ENCODE measurements at places on chromosomes 3 and 15.

GRCh38 chr3:29503958-29504357, 223.1 kb downstream of the RBMS3 start:
- no peaks in the 10 kb centered on the region for H3K4me1 ChIP-seq
- H3K27me3 ChIP-seq = no peaks in the 10 kb centered on the region
- H3K27ac ChIP-seq = no peak overlapping the region
- DNase-seq = no peak
- H3K4me3 ChIP-seq = no peak overlapping the region
- no peaks in the 10 kb centered on the region for H3K36me3 ChIP-seq

DNA sequence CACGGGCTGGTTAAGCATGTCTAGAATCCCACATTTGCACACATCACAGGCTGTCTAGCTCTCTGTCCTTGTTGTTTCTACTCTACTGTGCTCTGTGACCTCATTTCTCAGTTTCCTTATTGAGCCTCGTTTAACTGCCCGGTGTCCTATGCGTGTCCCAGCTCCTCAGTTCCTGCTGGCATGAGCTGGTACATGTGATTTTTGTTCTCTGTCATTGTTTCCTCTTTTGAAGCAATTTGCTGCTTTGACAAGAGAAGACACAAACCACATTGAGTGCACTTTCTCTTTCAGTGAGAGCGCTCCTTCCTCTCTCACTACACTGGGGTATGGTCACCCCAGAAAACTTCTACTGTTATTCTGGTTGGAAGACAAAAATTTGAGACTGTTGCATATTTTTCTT, 563.5 kb downstream of the PDCD6IP start:
- no peak for DNase-seq
- no peaks in the 10 kb centered on the region for H3K36me3 ChIP-seq
- no peak overlapping the region for H3K27ac ChIP-seq
- H3K4me3 ChIP-seq = no peak overlapping the region
- no peaks in the 10 kb centered on the region for H3K4me1 ChIP-seq

DNA sequence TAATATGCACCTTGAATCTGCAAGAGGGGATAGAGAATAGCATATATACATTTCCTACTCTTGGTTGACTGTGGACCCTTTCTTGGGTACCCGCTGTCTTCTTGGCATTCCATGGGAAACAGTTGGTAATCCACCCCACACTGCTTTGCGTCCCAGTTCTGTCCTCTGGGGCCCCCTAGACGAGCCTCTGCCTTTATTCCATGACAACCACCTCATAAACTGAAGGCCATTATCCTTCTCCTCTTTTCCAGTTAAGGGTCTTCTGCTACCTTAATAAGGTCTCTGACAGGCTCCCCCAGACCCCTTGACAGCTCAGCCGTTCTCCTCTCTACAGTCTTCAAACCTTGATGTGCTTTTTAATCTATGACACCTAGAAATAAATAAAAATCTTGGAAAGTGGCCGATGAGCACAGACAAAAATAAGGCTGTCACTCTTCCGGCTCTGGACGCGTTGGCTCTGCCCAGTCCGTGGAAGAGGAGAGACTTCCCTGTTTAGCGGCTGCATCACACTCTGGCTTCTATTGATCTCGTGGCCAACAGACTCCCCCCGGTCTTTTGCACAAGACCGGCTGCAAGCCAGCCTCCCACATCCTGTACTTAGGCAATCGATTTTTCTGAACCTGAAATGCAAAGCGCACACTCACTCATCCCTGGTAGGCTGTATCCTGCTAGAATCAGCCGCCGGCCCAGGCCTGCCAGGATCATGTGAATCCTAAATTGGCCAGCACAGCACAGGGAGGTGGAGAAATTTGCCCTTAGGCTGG, 251.0 kb upstream of the TLE3 start:
- no peak for DNase-seq
- no peak overlapping the region for H3K27ac ChIP-seq
- H3K4me1 ChIP-seq = no peaks in the 10 kb centered on the region
- peaks cover 12% of the 10 kb centered on the region for H3K27me3 ChIP-seq
- no peaks in the 10 kb centered on the region for H3K36me3 ChIP-seq
- no peak overlapping the region for H3K4me3 ChIP-seq

DNA sequence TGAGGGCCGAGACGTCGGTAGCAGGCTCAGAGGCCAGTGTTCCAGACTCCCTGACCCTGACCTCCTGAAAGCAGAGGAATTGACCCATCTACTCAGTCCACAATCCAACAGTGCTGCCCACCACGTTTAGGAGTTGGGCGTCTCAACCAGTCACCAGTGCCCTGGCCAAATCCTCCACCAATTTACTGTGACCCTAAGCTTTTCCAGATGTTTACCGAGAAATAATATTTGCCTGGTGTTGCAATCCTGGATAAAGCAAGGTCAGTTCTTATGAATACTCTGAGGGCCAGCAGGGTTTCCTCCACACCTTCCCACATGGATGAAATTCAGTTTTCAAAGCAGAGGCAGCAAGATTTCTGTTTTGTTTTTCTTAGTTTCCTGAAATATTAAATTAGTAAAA, 7.5 kb upstream of the APOD start:
- no peak overlapping the region for H3K4me3 ChIP-seq
- no peaks in the 10 kb centered on the region for H3K4me1 ChIP-seq
- no peak overlapping the region for H3K27ac ChIP-seq
- no peak for DNase-seq

DNA sequence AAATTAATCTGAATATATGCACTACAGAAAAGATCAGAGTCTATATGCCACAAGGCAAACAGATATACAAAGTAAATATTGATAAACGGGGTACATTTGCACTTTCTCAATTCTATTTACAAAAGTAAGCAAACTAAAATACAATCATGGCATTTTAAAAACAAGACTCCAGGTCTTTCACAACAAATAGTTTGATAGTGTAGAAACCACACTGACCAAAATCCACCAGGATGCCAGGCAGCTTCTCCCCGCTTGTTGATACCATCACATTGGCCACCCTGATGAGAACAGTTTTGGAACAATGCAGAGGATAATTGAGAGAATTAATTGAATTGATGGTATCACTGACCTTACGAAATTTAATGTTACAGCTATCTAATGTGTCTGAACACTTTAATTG, 190.6 kb upstream of the TMCO5A start:
- H3K36me3 ChIP-seq = no peaks in the 10 kb centered on the region
- no peaks in the 10 kb centered on the region for H3K4me1 ChIP-seq
- no peak for DNase-seq
- no peak overlapping the region for H3K4me3 ChIP-seq

GRCh38 chr3:44576613-44577012, 8.2 kb upstream of the ZNF660 start:
- H3K36me3 ChIP-seq = peaks cover 22% of the 10 kb centered on the region
- no peak overlapping the region for H3K4me3 ChIP-seq
- no peaks in the 10 kb centered on the region for H3K4me1 ChIP-seq

DNA sequence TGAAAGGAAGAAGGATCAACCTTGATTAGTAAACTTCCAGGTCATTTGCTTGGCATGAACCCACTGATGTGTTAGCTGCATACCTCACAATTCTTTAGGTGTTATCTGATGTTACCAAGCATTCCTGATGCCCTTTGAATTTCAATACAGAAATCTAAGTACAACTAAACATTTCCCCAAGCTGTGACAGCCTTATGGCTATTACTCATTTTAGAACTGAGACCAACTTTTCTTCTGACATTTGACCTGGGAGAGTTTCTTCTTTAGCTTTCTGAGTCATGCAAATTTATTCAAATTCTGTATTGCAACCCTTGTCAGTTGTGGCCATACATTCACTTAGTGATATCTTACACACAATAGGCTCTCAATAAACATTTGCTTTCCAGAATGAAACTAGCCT, 124.3 kb downstream of the TIGIT start:
- no peaks in the 10 kb centered on the region for H3K36me3 ChIP-seq
- H3K27ac ChIP-seq = no peak overlapping the region

- H3K27me3 ChIP-seq = peaks cover 3% of the 10 kb centered on the region
- H3K36me3 ChIP-seq = no peaks in the 10 kb centered on the region
- DNase-seq = no peak
- no peaks in the 10 kb centered on the region for H3K4me1 ChIP-seq
- no peak overlapping the region for H3K4me3 ChIP-seq
These were observed 74.7 kb downstream of the MAGI1 start for GRCh38 chr3:65963787-65964677.

GRCh38 chr3:79467721-79468120, 300.1 kb downstream of the ROBO1 start:
- H3K4me3 ChIP-seq = no peak overlapping the region
- H3K4me1 ChIP-seq = no peaks in the 10 kb centered on the region
- no peak overlapping the region for H3K27ac ChIP-seq
- DNase-seq = no peak
- H3K27me3 ChIP-seq = no peaks in the 10 kb centered on the region

DNA sequence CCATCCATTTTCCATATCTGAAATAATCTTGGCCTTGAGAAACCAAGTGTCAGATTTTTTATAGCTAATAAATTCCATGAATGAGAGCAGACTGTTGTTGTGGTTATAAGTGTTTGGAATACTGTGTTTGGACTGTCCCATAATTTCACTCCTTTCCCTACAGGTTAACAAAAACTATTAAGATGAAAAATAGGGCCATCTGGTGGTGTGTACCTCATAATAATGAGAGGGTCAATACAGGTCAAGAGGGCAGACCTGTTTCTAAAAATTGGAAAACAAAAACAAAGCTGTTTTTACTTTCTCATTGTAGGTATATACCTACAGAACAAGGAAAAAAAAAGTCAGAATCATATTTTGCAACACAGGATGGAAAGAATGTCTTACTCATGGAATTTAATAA, 553.8 kb upstream of the SGO1 start:
- DNase-seq = no peak
- no peak overlapping the region for H3K4me3 ChIP-seq
- H3K27ac ChIP-seq = no peak overlapping the region

GRCh38 chr15:73333001-73333400, 35.8 kb downstream of the HCN4 start:
- no peaks in the 10 kb centered on the region for H3K36me3 ChIP-seq
- no peaks in the 10 kb centered on the region for H3K27me3 ChIP-seq
- DNase-seq = no peak
- H3K27ac ChIP-seq = no peak overlapping the region

- no peak overlapping the region for H3K27ac ChIP-seq
- H3K4me3 ChIP-seq = no peak overlapping the region
- H3K4me1 ChIP-seq = no peaks in the 10 kb centered on the region
- no peak for DNase-seq
- H3K27me3 ChIP-seq = no peaks in the 10 kb centered on the region
These were observed 405.1 kb downstream of the LSAMP start for GRCh38 chr3:116040152-116040551.

DNA sequence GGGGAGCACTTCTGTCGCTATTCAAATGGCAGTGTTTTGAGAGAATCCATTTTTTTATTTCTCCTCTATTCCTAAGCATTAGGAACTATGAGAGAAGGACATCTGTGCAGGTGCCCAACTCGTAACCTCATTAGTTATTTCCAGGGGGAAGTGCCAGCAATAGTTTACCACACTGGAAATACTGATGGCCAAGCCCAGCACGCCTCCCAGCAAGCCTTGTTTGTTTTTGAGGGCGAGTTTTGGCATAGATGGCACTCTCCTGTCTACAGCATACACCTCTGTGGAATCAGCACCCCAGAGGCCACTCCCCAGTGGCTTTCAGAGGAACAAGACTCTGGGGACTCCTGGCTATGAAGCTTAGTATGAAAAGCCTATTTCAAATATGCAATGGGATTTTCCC, 36.6 kb downstream of the FAN1 start:
- H3K27ac ChIP-seq = no peak overlapping the region
- H3K4me1 ChIP-seq = no peaks in the 10 kb centered on the region
- DNase-seq = no peak
- H3K27me3 ChIP-seq = peaks cover 1% of the 10 kb centered on the region
- H3K36me3 ChIP-seq = peaks cover 54% of the 10 kb centered on the region
- no peak overlapping the region for H3K4me3 ChIP-seq

DNA sequence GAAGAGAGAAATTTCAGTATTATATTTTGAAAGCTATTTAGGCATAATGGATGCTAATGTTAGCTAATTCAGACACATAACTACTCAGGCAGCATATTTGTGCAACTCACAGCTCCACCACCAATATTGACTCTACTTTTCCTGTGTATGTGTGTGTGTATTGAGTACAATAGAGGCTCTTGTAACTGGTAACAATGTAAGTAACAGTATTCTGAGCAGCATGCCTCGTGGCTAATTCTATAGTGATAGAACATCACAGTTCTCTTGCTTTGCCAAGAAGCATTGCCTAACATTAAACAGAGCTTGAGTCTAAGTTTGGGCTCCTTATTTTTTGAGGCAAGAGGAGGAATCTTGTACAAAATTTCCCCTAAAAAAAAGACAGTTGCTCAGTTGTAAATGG, 98.6 kb upstream of the ARHGEF26 start:
- H3K4me1 ChIP-seq = no peaks in the 10 kb centered on the region
- no peak overlapping the region for H3K4me3 ChIP-seq
- no peaks in the 10 kb centered on the region for H3K36me3 ChIP-seq
- peaks cover 10% of the 10 kb centered on the region for H3K27me3 ChIP-seq
- no peak for DNase-seq

GRCh38 chr3:138384531-138384930, 36.2 kb downstream of the MRAS start:
- H3K27ac ChIP-seq = no peak overlapping the region
- no peaks in the 10 kb centered on the region for H3K4me1 ChIP-seq
- no peaks in the 10 kb centered on the region for H3K36me3 ChIP-seq
- no peak overlapping the region for H3K4me3 ChIP-seq

DNA sequence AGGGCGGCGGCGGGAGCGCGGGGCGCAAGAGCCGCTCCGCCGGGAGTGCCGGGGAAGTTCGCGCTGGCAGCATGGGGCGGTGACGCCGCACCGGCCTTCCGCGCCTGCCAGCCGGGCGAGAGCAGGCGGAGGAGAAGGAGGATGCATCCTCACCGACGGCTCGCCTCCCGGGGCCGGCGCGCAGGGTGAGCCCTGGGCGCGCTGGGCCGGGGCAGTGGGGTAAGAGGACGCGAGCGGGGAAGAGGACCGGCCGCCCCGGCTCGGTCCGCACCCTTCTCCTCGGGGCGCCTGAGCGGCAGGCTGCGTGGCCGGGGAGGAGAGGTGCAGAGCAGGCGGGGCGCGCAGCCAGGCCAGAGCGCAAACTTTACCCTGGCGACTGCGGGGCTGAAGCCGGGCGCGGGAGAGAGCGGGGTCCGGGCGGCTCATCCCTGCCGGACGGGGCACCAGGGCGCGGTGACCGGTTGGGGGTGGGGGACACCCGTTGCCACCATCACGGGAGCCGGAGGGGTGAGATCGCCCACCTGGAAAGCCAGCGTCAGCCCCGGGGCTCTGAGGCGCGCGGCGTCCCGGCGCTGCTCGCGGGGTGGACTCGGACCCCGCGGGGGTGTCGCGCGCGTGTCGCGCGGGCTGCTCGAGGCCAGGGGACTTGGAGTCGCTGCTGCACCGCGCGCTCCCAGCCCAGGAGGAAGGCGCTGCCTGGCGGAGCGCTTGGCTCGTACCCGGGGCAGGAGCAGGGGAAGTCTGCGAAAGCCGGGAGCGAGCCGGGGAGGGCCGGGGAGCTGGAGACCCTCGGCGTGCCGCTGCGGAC, 542 bp downstream of the GABRA5 start:
- DNase-seq = no peak
- H3K4me1 ChIP-seq = no peaks in the 10 kb centered on the region
- peaks cover 4% of the 10 kb centered on the region for H3K36me3 ChIP-seq
- H3K4me3 ChIP-seq = no peak overlapping the region

DNA sequence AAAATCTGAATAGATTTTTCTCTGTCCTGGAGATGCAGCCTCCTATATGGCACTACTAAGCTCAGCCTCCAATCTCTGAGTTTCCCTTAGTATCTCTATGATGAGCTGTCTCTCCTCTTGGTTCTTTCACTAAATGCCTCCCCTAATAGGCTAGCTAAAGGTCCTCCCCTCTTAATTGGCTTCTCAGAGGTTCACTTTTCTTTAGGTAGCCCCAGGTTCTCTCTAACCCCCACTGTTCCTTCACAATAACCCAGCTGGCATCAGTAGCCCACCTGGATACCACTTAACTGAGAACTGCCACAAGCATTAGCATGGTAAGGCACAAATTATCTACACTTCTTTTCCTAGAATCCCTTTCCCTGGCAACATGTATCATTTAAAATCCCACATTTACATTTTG, 523.2 kb downstream of the IGSF11 start:
- no peaks in the 10 kb centered on the region for H3K27me3 ChIP-seq
- no peak for DNase-seq

All from immature natural killer cell (primary cell).